ENCODE measurements at places on chromosomes 12 and 14. TPM values are rescaled to one million over a fixed set of nuclear protein-coding genes. Genes with fewer than 3 reads are reported as not detected.

SLC10A1 gene
- total RNA-seq, result not detected

CLMN gene
- 8.2 TPM for total RNA-seq

ADCY4 gene
- total RNA-seq, result 0.35 TPM

POC1B gene
- 13.3 TPM for total RNA-seq

DNA sequence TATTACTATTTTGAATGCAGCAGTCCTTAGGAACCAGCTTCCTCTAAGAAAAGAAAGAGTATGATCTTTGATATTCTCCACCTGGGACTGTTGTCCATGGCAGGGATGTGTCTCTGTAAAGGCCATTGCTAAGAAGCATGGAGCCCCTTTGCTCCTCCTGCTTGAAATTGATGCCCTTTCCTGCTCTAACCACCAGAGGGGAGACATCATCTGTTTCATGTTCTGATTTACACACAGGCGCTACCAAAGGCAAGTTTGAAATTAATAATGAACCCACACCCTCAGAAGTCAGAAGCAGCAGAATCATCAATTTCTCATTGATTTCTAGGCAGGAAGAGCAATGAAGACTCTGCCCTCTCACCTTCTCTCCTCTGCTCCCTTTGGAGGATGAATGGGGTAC, 253.8 kb downstream of the RMST start:
- no peaks in the 10 kb centered on the region for H3K27me3 ChIP-seq
- H3K4me3 ChIP-seq, result no peak overlapping the region
- no peaks in the 10 kb centered on the region for H3K36me3 ChIP-seq
- H3K4me1 ChIP-seq, result peaks cover 3% of the 10 kb centered on the region

GRCh38 chr14:99752486-99753121, 40.6 kb upstream of the EML1 start:
- no peaks in the 10 kb centered on the region for H3K36me3 ChIP-seq
- H3K4me1 ChIP-seq, result peaks cover 3% of the 10 kb centered on the region
- no peak overlapping the region for H3K27ac ChIP-seq
- H3K4me3 ChIP-seq, result no peak overlapping the region

GRCh38 chr12:31732926-31733548, 4.2 kb upstream of the AMN1 start:
- peaks cover 4% of the 10 kb centered on the region for H3K4me1 ChIP-seq
- no peaks in the 10 kb centered on the region for H3K36me3 ChIP-seq
- peak; percentile 70 for DNase-seq
- no peak overlapping the region for H3K4me3 ChIP-seq
- peaks cover 2% of the 10 kb centered on the region for H3K27me3 ChIP-seq

TMEM229B gene
- total RNA-seq, result 0.50 TPM

GRCh38 chr14:76719666-76720065, 41.6 kb upstream of the VASH1 start:
- H3K27me3 ChIP-seq, result no peaks in the 10 kb centered on the region
- H3K4me3 ChIP-seq, result no peak overlapping the region
- no peaks in the 10 kb centered on the region for H3K36me3 ChIP-seq
- no peak for DNase-seq
- H3K27ac ChIP-seq, result no peak overlapping the region

DNA sequence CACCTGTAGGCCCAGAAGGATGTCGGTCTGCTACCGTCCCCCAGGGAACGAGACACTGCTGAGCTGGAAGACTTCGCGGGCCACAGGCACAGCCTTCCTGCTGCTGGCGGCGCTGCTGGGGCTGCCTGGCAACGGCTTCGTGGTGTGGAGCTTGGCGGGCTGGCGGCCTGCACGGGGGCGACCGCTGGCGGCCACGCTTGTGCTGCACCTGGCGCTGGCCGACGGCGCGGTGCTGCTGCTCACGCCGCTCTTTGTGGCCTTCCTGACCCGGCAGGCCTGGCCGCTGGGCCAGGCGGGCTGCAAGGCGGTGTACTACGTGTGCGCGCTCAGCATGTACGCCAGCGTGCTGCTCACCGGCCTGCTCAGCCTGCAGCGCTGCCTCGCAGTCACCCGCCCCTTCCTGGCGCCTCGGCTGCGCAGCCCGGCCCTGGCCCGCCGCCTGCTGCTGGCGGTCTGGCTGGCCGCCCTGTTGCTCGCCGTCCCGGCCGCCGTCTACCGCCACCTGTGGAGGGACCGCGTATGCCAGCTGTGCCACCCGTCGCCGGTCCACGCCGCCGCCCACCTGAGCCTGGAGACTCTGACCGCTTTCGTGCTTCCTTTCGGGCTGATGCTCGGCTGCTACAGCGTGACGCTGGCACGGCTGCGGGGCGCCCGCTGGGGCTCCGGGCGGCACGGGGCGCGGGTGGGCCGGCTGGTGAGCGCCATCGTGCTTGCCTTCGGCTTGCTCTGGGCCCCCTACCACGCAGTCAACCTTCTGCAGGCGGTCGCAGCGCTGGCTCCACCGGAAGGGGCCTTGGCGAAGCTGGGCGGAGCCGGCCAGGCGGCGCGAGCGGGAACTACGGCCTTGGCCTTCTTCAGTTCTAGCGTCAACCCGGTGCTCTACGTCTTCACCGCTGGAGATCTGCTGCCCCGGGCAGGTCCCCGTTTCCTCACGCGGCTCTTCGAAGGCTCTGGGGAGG, at the start of gene LTB4R:
Gene LTB4R (plus strand): TSS at position 857 of the 959 bp plus-strand sequence. CDS start 4,150 bp downstream, outside the sequence.
- H3K27me3 ChIP-seq, result no peaks in the 10 kb centered on the region
- H3K4me3 ChIP-seq, result no peak within 1 kb of the TSS
- no peaks in the 10 kb centered on the region for H3K4me1 ChIP-seq
- no peak for DNase-seq
- H3K36me3 ChIP-seq, result peaks cover 8% of the 10 kb centered on the region

IRAK3 gene
- 2.2 TPM for total RNA-seq

Data from H1 (cell line).